Osteoblast (primary cell): ENCODE measurements at places on chromosomes 13 and 19. TPM values are rescaled to one million over a fixed set of nuclear protein-coding genes. Genes with fewer than 3 reads are reported as not detected.

The KL gene
- total RNA-seq: under 0.01 TPM in 1 of 2 replicates, not detected in the other

The TEX26 gene
- total RNA-seq: not detected in 2 replicates

The TYROBP gene
- 0.36 TPM in 1 of 2 replicates, not detected in the other for total RNA-seq

The C3 gene
- total RNA-seq: 5.0 and 14.1 TPM in 2 replicates

The ZNF536 gene
- not detected in 2 replicates for total RNA-seq

The ZNF878 gene
- 0.29 and 0.36 TPM in 2 replicates for total RNA-seq

The CALM3 gene
- total RNA-seq: 105 and 124 TPM in 2 replicates

The ZNF587B gene
- total RNA-seq: 21.2 and 24.2 TPM in 2 replicates

The ATP4B gene
- total RNA-seq: not detected in 2 replicates

The PSPN gene
- 1.1 and 1.2 TPM in 2 replicates for total RNA-seq

The CGB3 gene
- total RNA-seq: not detected in 2 replicates

The KLK1 gene
- total RNA-seq: not detected in 2 replicates

The ZNF90 gene
- total RNA-seq: 1.1 and 1.2 TPM in 2 replicates

The WDR87 gene
- not detected in 2 replicates for total RNA-seq

The LHFPL6 gene
- total RNA-seq: 87.2 and 112 TPM in 2 replicates

The ZNF304 gene
- total RNA-seq: 10.6 and 11.6 TPM in 2 replicates

The FUT6 gene
- not detected in 2 replicates for total RNA-seq

The FGF21 gene
- not detected in 2 replicates for total RNA-seq

The KLF2 gene
- 11.2 and 16.6 TPM in 2 replicates for total RNA-seq

The AMH gene
- total RNA-seq: under 0.01 and 0.29 TPM in 2 replicates

The ADGRE3 gene
- total RNA-seq: not detected in 2 replicates
